Left renal cortex interstitium (tissue), 4 donors: ENCODE measurements at places on chromosomes 5 and 9.

DNA sequence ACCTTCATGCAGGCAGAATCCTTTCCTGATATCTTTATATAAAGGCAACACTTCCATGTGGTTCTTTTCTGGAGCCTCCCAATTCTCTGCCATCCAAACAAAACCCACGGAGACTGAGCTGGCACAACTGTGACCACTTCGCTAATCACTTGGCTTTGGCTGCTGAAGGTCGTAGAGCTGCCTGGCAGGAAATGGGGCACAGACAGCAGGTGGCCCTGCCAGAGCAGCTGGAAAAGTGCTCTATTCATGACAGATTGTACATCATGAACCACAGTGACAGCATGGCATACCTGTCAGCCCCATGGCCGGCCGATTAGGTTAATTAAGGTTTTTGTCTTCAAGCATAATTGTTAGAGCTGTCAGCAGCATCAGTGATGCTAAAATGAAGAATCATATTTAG is 141.9 kb upstream of the ANKRD55 start:
- no peak for DNase-seq

DNA sequence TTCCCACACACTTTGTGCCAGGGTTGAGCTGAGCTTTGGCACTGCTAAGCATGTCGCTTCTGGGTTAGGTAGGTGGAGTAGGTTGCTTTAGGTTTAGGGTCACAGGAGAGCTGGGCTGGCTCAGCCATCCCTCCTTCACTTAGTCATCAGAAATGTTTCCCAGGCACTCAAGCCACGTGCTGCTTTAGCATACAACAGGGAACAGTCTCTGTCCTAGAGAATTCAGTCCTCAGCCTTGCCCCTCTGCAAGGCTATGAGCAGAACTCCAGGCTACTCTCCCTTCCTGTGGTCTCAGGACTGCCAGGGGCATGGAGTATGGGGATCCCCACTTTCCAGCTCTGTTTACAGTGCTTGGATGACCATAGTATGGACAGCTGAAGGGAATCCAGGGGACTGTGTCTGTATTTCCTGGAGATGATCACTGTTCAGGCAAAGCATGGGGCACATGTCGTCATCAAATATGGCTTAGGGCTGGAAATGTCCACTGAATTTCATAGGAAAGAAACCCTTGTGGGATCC is 7.5 kb upstream of the ANKRD33B start:
- DNase-seq, result no peak

- DNase-seq, result no peak
Observed at GRCh38 chr9:86663905-86664304, 283.4 kb downstream of the GAS1 start.

GRCh38 chr5:84361572-84361971 is 23.1 kb downstream of the EDIL3 start:
- DNase-seq, result no peak

DNA sequence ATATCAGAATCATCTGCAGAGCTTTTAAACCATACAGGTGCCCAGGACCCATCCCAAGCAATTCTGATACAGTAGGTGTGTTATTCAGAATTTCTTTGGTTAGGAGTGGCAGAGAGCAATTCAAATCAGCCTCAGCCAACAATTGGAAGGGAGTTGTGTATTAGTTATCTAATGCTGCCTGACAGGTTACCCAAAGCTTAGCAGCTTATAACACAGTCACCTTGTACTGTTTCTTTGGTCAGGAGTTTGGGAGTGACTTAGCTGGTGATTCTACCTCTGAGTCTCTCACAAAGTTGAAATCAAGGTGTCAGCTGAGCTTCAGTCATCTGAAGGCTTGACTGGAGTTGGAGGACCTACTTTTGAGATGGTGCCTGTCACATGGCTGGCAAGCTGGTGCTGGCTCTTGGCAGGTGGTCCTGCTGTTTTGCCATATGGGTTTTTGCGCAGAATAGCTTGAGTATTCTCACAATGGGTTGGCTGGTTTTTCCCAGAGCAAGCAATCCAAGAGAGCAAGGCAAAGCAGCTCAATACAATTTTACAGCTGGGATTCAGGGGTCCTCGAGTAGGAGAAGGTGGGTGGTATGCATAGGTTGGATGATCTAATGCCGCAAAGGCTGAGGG is 18.7 kb upstream of the CARNMT1 start:
- no peak for DNase-seq

- no peak for DNase-seq
Observed at GRCh38 chr9:84151236-84151635, 170.6 kb downstream of the RMI1 start.

GRCh38 chr5:78541086-78541654 is 107.4 kb downstream of the LHFPL2 start:
- DNase-seq, result no peak

- no peak for DNase-seq
Observed at GRCh38 chr5:144033486-144033885, 137.0 kb downstream of the YIPF5 start.

- no peak for DNase-seq
Observed at GRCh38 chr9:138009803-138010690, 132.5 kb downstream of the CACNA1B start.

DNA sequence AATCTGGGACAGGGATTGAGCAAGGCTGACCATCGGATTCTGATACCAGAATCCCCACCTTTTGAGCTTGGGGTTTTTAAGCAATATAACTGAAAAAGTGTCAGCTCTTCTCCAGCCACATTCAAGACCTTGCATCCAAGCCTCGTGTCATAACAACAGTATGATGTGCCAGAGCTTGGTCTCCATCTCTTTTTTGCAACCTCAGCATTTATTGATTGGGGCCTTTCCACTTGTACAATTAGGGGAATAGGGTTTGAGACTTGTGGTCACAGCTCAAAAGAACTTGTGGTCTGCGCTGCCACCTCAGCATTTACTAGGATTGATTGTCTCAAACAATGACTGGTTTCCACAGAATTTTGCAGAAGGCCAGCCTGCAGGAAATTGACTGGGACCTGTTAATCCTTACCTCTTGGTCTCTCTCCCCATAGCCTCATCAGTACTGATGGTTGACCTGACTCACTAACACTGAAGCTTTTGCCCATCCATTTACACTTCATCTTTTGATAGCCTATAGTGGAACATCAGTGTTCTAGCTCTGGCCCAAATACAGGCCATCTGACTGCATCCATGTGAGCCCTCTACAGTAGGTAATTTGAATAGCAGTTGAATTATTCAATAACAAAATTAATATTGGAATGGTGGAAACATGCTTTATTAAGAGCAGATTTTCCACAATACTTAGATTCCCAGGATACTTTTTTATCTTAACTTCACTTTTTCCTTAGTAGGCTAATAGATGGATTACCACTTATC is 381.6 kb upstream of the PRR16 start:
- DNase-seq, result no peak

DNA sequence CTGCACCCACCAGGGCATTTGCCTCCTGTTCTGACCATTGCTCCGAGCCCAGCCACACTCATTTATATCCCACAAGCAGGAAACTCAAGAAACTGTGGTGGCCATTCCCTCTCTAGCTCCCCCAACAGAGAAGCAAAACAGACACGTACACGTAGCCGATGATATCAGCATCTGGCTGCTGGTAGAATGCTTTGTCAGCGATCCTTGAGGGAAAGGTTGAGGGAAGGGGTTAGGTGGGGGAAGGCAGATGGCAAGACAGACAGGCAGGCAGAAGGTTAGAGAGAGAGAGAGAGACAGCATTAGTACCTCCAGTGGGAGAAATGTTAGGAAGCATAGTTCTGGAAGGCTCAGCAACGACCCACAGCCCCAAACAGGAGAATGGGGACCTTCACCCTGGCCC is 7.8 kb downstream of the HIGD2A start:
- DNase-seq, result no peak
